ENCODE measurements at places on chromosomes 3 and 15. TPM values are rescaled to one million over a fixed set of nuclear protein-coding genes. Genes with fewer than 3 reads are reported as not detected.

GRCh38 chr3:72133329-72134011 is 348.5 kb upstream of the PROK2 start:
- DNase-seq, result no peak

Gene GLCE
- 2.3 TPM for polyA plus RNA-seq

Gene SLC27A2
- polyA plus RNA-seq, result 0.39 TPM

Gene C3orf20
- 0.12 TPM for polyA plus RNA-seq
